ENCODE measurements at places on chromosomes 12 and 14.

DNA sequence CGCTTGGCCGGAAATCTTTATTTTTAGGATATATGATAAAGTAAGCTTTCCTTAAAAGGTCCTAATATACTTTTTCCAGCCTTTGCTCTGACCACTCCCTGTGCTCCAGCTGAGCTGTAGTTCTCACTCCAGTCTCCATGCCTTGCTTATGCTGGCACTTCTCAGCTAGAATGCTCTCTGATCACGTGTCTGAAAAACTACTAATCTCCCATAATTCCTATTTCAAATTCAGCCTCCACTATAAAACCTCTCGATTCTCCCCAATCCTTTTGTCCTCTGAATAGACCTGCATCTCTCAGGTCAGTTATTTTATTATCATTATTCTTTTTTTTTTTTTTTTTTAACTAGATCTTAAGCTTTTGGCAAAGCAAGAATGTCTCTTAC, 3.7 kb downstream of the BIN2 start:
- no peak for DNase-seq

- no peak for DNase-seq
These were observed 74.9 kb upstream of the CPM start for GRCh38 chr12:69007855-69008351.

DNA sequence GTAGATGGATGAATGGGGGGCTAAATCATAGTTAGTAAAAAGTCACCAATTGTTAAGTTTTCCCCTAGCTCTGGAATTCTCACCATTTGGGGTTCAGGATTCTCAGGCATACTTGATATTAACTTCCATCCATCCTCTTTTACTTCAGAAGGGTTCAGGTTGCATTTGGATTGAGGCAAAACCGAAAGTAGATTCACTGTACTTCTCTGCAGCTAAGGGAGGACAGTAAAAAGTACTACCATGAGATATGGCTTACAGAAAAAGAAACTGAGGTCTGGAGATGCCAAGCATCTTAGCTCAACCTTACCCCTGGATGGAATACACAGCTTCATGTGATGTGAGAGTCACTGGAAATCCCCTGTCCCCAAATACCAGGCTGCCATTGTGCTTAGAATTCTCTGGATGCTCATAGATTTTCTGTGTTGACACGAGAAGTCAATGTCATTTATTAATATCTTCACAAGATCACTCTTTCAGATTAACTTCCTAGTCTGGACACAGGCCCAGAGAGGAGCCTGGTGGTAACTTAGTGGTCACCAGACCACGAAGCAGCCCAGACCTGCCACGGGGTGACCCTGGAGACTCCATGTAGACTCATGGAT, 87.1 kb downstream of the SSPN start:
- DNase-seq = no peak

- no peak for DNase-seq
These were observed 439.3 kb upstream of the FLRT2 start for GRCh38 chr14:85090681-85091080.

DNA sequence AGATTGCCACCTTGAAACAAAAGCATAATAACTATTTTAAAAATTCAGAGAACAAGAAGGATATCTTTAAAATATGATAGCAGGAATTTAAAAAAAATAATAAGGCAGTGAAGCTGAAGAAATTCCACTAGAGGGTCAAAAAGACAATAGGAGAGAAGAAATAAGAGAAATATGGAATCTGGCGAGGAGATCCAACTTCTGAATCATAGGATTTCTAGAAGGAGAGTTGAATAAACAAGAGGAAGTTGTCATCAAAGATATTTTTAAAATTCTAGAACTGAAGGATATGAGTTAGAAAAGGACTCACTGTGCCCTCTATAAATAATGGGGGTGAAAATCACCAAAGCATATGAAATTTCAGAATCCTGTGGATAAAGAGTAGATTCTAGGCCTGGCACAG, 26.8 kb upstream of the TOMM20L start:
- no peak for DNase-seq

Measured in NCI-H1436 treated with DMSO at 0.1 percent for 48 hours (cell line).